ENCODE measurements at places on chromosomes 6 and 20. TPM values are rescaled to one million over a fixed set of nuclear protein-coding genes. Genes with fewer than 3 reads are reported as not detected.

Gene PRDM1
- total RNA-seq: not detected

- peaks cover 34% of the 10 kb centered on the region for H3K4me1 ChIP-seq
- H3K27me3 ChIP-seq: no peaks in the 10 kb centered on the region
- no peak for DNase-seq
- H3K27ac ChIP-seq: no peak overlapping the region
- no peaks in the 10 kb centered on the region for H3K36me3 ChIP-seq
These were observed 33.5 kb upstream of the CEP162 start for GRCh38 chr6:84260926-84261325.

GRCh38 chr6:33781131-33781975 is 7.6 kb downstream of the LEMD2 start:
- no peak for DNase-seq
- H3K27me3 ChIP-seq: no peaks in the 10 kb centered on the region
- peak overlapping the region; percentile 24 for H3K27ac ChIP-seq
- no peak overlapping the region for H3K4me3 ChIP-seq
- H3K4me1 ChIP-seq: peaks cover 18% of the 10 kb centered on the region
- peaks cover 68% of the 10 kb centered on the region for H3K36me3 ChIP-seq

- no peak for DNase-seq
- H3K36me3 ChIP-seq: no peaks in the 10 kb centered on the region
- no peaks in the 10 kb centered on the region for H3K27me3 ChIP-seq
- H3K4me3 ChIP-seq: no peak overlapping the region
- no peak overlapping the region for H3K27ac ChIP-seq
These were observed 95.6 kb downstream of the JARID2 start for GRCh38 chr6:15341311-15342001.

Gene GFOD1
- total RNA-seq: 1.7 TPM

- H3K36me3 ChIP-seq: no peaks in the 10 kb centered on the region
- no peak overlapping the region for H3K27ac ChIP-seq
- H3K4me3 ChIP-seq: no peak overlapping the region
- DNase-seq: no peak
These were observed 57.7 kb upstream of the CD83 start for GRCh38 chr6:14059791-14060436.

- no peak overlapping the region for H3K27ac ChIP-seq
- no peak overlapping the region for H3K4me3 ChIP-seq
- DNase-seq: no peak
- peaks cover 7% of the 10 kb centered on the region for H3K4me1 ChIP-seq
- H3K36me3 ChIP-seq: no peaks in the 10 kb centered on the region
These were observed 393.7 kb downstream of the UTRN start for GRCh38 chr6:144678844-144679243.

DNA sequence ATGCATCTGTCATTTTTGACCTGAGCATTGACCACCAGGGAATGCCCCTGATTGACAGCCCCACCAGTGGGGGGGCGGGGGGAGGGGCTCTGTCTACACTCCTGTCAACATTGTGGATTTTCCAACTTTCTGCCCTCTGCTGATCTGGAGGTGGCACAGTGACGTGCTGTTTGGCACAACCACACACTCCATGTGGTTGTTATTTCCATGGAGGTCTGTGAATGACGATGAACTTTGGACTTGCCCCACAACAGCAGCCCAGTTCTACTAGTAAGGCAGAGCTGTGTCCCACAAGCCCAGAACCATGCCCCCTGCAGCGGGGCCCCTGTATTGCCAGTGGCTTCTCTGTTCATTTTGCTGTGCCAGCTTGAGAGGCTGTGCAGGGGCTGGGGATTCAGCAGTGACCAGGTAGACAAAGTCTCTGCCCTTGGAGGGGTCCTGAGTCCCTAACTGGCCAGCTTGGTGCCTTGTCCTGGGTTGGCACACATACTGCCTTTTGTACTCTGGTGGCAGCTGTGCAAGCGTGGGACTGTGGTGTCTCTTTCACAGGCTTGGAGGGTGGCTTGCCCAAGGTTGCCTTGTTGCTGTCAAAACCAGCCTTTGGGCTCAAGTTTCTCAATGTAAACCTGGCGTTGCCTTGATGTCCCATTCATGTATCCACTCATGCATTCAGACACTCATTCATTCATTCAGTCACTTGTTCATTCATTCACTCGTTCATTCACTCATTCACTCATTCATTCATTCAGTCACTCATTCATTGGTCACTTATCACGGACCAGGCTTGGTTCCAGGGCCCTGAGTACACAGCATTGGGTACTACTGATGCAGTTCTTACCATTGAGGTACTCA is 108.5 kb downstream of the SYCP2 start:
- H3K4me3 ChIP-seq: no peak overlapping the region
- no peaks in the 10 kb centered on the region for H3K36me3 ChIP-seq
- H3K27me3 ChIP-seq: peaks cover 45% of the 10 kb centered on the region
- DNase-seq: no peak
- no peaks in the 10 kb centered on the region for H3K4me1 ChIP-seq

All from SJCRH30 (cell line).